Stomach (tissue), 19 donors: ENCODE measurements at places on chromosomes 16 and 17. TPM values are rescaled to one million over a fixed set of nuclear protein-coding genes. Genes with fewer than 3 reads are reported as not detected.

- DNase-seq = no peak
- no peaks in the 10 kb centered on the region for H3K4me1 ChIP-seq
- H3K27ac ChIP-seq = no peak overlapping the region
- no peak overlapping the region for H3K4me3 ChIP-seq
- peaks cover 9% of the 10 kb centered on the region for H3K27me3 ChIP-seq
Measured at GRCh38 chr16:86370062-86370461, 140.3 kb upstream of the FOXF1 start.

DNA sequence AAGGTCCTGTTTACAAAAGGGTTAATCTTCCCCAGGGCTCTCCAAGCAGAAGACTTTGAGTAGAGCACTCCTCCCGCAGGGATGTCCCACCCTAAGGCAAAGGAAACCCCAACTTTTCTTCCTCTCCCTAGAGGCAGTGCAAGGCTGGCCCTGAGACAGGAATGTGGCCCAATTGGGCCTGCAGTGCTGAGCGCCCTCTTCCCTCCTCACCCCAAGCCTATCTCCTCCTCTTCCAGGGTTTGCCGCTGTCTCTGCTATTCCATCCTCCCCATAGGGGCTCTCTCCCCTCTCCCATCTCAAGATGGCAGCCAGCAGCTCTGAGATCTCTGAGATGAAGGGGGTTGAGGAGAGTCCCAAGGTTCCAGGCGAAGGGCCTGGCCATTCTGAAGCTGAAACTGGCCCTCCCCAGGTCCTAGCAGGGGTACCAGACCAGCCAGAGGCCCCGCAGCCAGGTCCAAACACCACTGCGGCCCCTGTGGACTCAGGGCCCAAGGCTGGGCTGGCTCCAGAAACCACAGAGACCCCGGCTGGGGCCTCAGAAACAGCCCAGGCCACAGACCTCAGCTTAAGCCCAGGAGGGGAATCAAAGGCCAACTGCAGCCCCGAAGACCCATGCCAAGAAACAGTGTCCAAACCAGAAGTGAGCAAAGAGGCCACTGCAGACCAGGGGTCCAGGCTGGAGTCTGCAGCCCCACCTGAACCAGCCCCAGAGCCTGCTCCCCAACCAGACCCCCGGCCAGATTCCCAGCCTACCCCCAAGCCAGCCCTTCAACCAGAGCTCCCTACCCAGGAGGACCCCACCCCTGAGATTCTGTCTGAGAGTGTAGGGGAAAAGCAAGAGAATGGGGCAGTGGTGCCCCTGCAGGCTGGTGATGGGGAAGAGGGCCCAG lies 1.0 kb downstream of the PRRT2 start:
- H3K27ac ChIP-seq = peak overlapping the region; percentile 94
- peaks cover 15% of the 10 kb centered on the region for H3K36me3 ChIP-seq
- peaks cover 22% of the 10 kb centered on the region for H3K27me3 ChIP-seq
- H3K4me3 ChIP-seq = peak overlapping the region; percentile 55
- no peak for DNase-seq
- H3K4me1 ChIP-seq = peaks cover 88% of the 10 kb centered on the region

GRCh38 chr17:7262192-7262934 lies at the start of gene CLDN7:
CLDN7 (minus strand) TSS chr17:7262478; CDS start chr17:7262043, 435 bp downstream.
- H3K4me3 ChIP-seq = peak within 1 kb of the TSS; percentile 49
- peak; percentile 52 for DNase-seq
- H3K27me3 ChIP-seq = peaks cover 10% of the 10 kb centered on the region
- peaks cover 27% of the 10 kb centered on the region for H3K36me3 ChIP-seq
- peaks cover 42% of the 10 kb centered on the region for H3K4me1 ChIP-seq

SPPL2C gene
- not detected for polyA plus RNA-seq

DNA sequence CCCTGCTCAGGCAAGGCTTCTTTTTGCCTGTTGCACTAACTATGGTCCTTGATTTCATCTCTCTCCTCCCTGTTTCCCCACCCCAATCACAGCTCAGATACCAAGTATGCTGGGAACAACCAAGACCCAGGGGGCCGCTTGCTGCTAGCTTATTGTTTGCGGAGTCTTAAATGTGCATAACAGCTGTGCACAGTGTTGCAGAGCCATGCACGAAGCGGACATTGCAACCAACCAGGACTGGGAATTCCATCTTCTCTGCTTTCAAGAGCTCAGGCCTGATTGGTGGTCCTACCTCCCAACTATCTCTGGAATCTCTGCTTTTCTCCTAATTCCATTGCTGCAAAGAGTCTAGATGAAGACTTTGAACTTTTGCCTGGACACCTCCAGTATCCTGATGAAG lies 281.3 kb upstream of the TNRC6C start:
- DNase-seq = no peak
- no peak overlapping the region for H3K4me3 ChIP-seq
- peaks cover 22% of the 10 kb centered on the region for H3K4me1 ChIP-seq
- no peak overlapping the region for H3K27ac ChIP-seq
- H3K27me3 ChIP-seq = no peaks in the 10 kb centered on the region

DNA sequence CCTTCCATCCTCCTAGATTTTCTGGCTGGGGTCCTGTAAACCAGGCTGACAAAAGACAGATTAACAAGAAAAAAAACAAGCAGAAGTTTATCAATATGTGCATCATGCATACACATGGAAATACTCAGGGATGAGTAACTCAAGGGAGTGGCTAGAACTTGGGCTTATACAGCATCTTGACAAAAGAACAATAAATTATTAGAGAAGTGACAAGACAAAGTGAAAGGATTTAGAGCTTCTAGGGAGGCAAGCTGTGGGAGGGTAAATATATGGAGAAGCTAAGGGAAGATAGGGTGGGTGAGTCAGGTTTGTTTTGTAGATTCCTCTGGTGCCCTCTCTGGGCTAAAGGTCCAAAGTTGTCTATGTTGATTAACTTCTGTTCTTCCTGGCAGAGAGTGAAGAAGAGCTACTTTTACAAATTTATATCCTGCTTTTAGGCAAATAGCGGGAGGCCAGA lies 48.0 kb upstream of the NDRG4 start:
- H3K27ac ChIP-seq = no peak overlapping the region
- no peak overlapping the region for H3K4me3 ChIP-seq
- H3K27me3 ChIP-seq = peaks cover 15% of the 10 kb centered on the region
- no peaks in the 10 kb centered on the region for H3K4me1 ChIP-seq
- no peaks in the 10 kb centered on the region for H3K36me3 ChIP-seq

EPOP gene
- polyA plus RNA-seq = 1.5 TPM
